Aorta (tissue), 5 donors: ENCODE measurements at places on chromosomes 4 and X. TPM values are rescaled to one million over a fixed set of nuclear protein-coding genes. Genes with fewer than 3 reads are reported as not detected.

The DMRTC1 gene
- total RNA-seq = not detected

The RNF128 gene
- not detected for total RNA-seq

The SSX4 gene
- total RNA-seq = not detected

The TLR7 gene
- 6.4 TPM for total RNA-seq

The TLR8 gene
- 7.0 TPM for total RNA-seq

The POLN gene
- 6.6 TPM for total RNA-seq

The SEL1L3 gene
- 25.3 TPM for total RNA-seq

The ADH1A gene
- 2.7 TPM for total RNA-seq

The TMEM33 gene
- 33.9 TPM for total RNA-seq

The SRPK3 gene
- 5.4 TPM for total RNA-seq

The PGAM4 gene
- total RNA-seq = not detected

The ZFP42 gene
- total RNA-seq = not detected

The SORCS2 gene
- 8.4 TPM for total RNA-seq

The CT47B1 gene
- total RNA-seq = not detected
